ENCODE measurements at places on chromosomes 2 and 18.

GRCh38 chr18:35826477-35826876, 146.0 kb upstream of the RMP24 start:
- DNase-seq: no peak

DNA sequence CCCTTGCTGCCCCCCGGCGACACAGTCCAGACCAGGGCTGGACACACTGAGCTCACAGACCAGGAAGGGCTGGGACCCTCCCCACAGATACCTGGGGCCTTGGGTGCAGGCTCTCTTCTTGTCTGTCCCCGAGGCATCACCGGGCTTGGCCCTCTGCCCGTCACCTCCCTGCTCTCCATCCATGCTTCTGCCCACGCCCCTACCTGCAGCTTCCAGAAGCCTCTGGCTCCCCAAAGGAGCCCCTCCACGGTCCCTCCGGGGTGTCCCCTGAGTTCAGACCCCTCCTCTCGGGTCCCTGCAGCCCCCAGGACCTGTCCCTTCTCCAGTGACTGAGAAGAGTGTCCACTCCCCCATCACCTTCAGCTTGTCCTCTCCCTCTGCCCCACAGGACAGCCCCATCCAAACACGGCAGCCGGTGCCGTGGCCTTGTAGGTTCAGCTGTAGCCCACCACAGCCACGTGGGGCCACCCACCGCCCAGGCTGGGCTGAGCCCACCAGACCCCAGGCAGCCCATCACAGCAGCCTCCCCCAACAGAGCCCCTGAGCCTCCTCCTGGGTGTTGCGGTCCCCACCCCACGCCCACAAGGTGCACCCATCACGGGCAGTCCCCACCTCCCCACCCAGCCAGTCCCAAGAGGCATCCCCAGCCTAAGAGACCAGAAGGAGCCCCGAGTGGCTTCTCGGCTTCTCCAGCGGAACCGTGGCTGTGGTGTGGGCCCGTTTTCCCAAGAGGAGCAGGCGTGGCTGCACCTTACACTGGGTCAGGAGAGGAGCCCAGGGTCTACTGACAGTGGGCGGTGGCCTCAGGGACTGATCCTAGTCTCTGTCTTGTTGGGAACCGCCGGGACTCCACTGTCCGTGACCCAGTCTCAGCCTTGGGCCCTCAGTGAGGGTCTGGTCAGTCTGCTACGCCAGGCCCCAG, 53.1 kb downstream of the RAMP1 start:
- DNase-seq: no peak

GRCh38 chr18:69787825-69788547, 159.7 kb downstream of the CD226 start:
- DNase-seq: no peak

GRCh38 chr2:151945186-151945585, 117.0 kb upstream of the ARL5A start:
- DNase-seq: no peak

- DNase-seq: no peak
These were observed 54.4 kb downstream of the VAPA start for GRCh38 chr18:9968081-9968848.

DNA sequence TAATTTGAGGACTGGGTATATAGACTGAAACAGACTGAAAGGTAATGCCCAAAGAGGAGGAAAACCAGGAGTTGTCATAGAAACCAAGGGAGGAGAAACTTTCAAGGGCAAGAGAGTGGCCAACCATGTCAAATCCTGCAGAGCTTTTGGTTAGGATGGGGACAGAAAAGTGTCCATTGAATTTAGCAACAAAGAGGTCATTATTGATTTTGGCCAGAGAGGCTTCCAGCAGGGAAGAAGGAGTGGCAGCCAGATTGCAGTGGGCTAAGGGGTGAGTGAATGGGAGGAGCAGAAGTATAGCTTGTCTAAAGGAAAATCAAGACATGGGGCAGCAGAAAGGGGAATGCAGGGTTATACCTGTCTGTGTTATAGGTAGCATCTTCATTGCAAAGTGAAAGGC, 194.0 kb downstream of the CAMKMT start:
- DNase-seq: no peak

DNA sequence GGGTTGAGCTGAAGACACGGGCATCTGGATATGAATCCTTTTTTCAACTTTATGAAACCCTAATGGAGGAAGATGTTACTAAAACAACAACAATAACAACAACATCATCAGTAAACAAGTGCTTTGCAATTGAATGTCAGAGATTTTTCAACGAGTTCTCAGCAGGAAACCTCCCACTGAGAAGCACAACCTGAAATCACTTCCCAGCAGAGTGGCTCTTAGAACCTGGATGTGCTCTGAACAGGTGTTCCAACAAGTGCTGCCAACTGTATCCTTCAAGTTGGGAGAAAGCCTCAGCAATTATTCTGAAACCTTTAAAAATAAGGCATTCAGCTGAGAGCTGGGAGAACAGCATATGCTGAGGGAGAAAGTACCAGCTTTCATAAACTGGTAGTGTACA, 1622.7 kb upstream of the CELF4 start:
- DNase-seq: no peak

- DNase-seq: no peak
These were observed 138.2 kb upstream of the NFATC1 start for GRCh38 chr18:79257480-79257879.

All from Peyer's patch (tissue), 4 donors.